ENCODE measurements at places on chromosomes 7 and 10.
A peak's percentile ranks its signal among the peaks of the same experiment; 100 is the strongest.

- DNase-seq: no peak
Observed at GRCh38 chr10:18886102-18886501, 162.5 kb upstream of the MALRD1 start.

DNA sequence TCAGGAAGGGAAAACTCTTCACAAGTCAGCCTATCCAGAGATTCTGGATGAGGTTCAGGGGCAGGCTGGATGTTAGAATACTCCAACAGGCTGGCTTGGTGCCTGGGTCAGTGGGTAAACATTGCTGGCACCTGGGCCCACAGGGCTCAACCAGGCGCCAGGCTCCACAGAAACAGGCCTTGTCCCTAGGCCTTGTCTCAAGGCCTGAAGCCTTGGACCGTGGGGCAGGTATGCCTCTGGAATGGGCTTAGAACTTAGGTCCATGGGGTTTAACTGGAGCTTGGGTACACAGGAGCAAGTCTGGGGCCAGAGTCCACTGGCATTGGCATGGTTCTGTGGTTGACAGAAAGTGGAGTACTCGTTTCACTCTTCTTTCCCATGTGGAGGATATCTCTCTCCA lies 263.0 kb upstream of the ETV1 start:
- no peak for DNase-seq

DNA sequence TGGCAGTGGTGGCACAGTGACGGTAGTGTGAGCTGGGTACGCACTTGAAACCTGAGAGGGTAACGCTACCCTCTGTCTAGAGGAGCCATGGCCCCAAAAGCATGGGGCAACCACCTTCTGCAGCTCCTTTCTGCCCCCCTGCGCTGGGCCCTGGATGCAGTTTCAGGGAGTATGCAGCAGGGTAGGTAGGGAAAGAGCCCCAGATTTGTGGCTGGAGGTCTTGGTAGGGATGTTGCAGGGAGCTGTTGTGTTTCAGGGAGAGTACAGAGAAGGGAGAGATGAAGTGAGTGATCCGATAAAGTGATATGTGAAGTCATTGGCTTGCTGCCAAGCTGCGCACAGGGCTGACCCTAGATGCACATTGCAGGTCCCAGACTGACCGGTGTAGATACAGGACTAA lies 2.7 kb upstream of the PGAM2 start:
- DNase-seq: no peak

GRCh38 chr7:36393826-36394225 lies 4.2 kb downstream of the ANLN start:
- no peak for DNase-seq

- DNase-seq: no peak
Observed at GRCh38 chr10:79488336-79488735, 24.0 kb upstream of the EIF5AL1 start.

DNA sequence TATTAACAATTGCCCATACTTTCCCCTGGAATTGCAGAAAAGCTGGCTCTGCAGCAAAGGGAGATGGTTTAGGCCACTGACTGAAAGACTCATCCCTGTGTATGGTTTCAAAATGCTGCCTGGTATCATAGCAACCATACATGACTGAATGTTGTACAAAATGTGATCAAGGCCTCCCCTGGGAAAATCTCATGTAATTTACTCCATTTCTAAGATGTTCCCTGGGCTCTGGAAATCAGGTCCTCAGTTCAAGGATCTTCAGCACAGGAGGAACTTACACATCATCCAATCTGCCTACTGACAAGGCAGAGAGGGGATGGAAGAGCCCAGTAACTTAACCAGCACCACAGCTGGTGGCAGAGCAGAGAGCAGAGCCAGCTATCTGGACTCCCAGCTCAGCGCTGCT lies 111.8 kb downstream of the JAZF1 start:
- DNase-seq: no peak

GRCh38 chr10:50299948-50300669 lies 48.8 kb upstream of the ASAH2 start:
- no peak for DNase-seq

DNA sequence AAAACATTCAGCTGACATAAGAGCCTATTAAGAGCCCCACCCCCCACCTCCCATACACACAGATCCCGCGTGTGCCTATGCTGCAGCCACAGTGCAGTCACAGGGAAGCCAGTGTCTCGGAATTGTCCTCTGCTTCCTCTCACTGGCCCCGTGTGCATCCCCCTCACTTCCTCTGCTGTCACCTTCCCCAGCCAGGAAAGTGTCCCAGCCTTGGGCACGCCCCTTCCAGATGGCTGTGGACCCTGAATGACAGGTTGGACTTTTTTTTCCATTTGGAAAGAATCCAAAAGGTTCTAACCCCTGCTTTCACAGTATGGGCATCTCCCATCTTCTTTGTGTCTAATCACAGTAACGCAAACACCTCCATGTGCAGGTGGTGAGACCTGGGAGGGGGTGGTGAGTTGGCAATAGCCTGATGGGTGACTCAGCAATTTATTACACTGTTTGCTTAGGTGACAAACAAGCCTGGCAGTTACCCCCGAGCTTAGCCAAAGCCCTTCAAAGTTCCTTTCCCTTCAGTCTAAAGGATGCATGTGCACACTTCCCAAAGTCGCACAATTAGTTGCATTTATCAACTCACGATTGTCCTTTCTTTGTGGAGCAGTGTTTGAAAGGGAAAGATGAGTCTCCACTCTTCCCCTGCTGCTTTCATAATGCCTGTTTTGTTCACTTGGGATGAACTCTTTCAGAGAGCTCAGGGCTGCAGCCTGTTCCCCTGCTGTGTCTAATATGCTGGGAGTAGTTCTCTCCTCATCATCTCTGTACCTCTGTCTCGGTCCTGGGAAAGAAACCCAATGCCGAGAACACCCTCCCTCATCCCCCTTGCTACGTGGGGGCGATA lies 67.5 kb upstream of the EFCAB10 start:
- DNase-seq: no peak

GRCh38 chr7:151673216-151673615 lies 153.5 kb upstream of the RHEB start:
- DNase-seq: no peak

DNA sequence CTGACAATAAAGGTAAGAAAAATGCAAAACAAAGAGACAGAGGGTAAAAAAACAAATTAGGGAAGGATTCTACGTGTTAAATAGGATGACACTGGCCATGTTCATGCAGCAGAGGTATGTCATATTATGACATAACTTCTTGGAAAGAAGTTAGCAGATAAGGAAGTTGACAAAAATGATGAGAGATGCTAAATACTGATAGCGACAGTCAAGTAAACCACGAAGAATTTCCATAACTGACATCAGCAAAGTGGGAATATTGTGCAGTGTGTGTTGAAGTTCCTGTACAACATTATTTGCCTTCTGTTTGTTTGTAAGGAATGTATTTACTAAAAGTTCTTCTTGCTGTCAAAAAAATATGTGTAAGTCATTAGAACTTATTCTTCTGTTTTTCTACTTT lies 29.5 kb downstream of the MDH2 start:
- no peak for DNase-seq

DNA sequence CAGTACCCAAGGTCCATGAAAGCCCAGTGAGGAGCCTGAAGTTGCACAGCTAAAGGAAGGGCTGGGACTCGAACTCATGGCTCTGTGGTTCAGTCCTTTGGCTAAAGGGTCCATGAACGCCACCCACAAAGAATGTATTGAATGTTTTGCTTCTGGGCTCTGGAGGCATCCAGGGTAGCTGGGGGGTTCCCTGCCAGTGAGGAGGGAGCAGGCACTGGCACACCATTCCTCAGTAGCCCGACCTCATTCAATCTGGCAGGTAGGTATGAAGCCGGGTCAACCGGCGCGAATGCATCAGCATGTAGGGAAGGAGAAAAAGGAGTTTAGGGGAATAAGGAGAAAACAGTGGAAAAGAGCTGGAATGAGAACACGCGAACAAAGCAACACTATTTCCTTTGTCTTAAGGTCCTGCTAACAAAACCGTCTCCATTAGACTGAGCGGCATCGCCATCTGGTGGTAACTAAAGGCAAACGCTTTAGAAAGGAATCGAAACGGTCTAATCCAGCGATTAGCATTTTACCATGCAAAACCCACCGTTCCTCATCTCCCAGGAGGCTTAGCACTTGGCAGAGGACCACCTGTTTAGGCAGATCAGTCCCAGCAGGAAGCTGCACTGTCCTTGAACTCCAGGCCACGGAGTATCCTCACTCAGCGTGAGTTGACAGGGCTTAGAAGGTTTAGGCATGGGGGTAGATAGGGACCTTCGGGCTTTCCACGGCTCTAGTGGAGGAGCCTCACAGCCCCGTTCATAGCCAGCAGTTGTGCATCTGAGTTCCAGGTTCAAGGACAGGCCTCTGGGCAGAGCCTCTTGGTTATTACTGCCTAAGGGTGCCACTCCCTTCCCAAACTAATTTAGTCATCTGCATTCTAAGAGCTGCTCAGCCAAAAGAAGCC lies 122.8 kb downstream of the UBE2H start:
- peak; percentile 47 for DNase-seq

GRCh38 chr7:142690554-142691182 lies 58.6 kb upstream of the PRSS1 start:
- DNase-seq: no peak

DNA sequence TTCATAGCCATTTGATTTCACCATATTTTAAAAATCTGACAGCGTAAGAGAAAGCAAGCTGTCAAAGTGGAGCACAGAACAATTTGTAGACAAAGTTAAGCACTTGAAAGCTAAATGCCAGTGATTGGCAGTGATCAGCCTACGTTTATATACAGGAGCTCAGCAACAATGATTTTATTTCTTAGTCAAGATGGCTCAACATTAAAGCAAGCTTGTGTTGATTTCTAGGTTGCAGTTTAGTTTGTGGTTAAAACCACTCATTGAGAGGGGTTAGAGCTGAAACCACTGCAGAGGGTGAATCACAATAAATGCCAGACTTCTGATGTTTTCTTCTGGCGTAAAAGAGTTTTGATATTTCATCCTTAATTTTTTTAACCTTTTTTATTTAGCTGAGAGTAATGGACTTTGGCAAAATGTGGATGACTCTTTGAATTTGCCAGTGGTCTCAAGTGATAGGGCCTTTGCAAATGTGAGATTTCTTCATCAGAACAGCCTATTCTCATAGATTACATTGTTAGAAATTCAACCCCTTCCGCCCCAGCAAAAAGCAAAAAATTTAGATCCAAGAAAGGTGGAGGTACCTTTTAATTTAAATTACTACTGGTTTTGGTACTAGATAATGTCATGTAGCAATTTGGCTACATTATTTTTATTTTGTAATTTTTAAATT lies 73.8 kb downstream of the SHOC2 start:
- DNase-seq: no peak

DNA sequence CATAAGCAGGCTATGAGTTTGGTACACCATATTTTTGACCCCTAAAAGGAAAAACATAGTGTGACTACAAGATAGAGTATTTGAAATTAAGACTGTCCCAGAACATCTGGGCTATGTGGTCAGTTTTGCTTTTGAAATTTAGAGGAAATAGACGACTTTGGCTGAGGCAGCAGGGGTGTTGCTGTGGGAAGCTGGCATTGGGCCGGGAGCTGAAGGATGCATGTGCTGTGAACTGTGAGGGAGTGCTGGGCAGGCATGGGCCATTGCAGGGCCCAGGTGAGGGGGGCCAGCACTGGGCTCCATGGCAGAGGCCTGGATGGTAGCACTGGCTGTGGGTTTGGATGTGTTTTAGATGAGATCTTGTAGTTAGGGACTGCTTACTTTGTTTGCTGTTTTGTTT lies 168.3 kb downstream of the BMPER start:
- DNase-seq: no peak

- DNase-seq: no peak
Observed at GRCh38 chr7:81245353-81245752, 326.5 kb upstream of the SEMA3C start.

- DNase-seq: no peak
Observed at GRCh38 chr10:70317272-70317942, 33.6 kb upstream of the NPFFR1 start.

DNA sequence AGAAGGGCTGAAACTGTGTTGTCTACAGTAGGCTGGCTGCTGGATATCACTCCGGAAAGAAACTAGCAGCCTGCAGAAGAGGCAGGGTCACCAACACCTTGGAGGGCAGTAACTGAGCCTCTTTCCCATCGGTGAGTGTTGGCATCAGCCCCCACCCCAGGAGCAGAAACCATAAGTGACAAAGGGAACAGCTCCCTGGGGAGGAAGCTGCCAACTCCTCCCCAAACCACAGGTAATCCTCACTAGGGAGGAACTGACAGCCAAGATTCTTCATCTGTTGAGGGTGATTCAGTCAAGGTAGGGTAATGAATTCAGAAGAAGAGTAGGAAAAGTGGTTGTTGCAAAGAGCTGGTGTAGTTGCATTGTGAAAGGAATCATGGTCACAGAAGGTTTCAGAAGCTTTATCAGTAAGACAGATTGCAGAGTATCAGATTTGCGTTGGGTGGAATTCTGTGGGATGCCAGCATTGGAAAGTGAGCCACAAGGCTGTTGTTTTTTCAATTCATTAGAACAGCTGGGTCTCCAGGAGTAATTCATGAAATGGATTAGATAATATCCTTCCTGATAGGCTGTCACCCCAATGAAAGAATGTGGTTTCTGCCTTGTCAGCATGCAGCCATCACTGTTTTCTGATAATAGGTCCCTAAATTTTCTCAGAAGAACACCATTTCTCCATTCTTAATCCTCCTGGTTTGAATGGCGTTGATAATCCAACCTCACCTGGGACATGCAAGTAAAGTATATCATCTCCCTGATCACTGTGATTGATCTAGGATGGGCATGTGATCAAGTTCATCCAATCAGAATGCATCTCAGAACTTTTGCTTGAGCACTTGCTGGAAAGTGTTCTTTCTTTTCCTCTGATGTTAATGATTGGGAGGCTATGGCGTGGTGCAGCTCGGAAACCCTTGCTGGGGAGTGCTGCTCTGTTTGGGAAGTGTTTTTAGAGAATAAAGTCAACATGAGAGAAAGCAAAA lies 75.0 kb upstream of the CTBP2 start:
- DNase-seq: no peak

- no peak for DNase-seq
Observed at GRCh38 chr7:108347616-108348015, 108.6 kb downstream of the NRCAM start.

DNA sequence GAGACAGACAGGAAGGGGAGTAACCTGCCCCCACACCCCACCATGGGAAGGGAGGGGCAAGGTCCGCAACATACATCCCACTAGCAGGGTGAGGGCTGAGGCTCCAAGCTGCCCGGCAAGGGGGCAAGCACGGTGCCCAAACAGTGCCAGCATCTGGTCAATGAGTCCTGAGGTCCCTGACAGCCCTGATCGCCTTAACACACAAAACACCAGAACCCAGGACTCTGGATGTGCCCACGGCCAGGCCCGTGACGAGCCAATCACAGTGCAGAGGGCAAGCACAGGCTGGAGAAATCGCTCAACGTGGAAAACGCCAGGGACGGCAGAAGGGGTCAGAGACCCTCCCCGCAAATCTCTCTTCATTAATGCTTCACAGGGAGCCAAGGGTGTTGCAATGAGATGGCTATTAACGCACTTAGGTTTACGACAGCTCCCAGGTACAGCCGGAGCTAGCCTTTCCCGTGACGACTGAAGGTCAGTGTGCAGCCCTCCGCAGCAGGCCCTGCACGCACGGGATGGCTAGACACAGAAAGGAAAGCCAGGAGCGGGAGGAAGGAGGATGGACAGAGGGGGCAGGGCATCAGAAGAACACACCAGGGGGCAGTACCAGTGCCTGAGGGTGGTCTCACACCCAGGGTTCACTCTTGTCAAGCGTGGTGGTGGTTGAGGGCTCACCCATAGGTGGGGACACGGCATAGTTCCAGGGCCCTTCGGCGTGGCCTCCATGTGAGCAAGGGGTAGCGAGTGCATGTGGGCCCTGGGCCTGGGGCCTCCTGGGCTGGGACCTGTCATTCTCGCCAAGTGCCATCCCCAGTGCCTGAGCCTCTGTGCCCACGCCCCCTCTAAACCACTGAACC lies 220.5 kb downstream of the MAD1L1 start:
- no peak for DNase-seq

GRCh38 chr10:108684431-108684830 lies 1238.9 kb downstream of the XPNPEP1 start:
- DNase-seq: no peak

Measured in activated naive CD8-positive, alpha-beta T cell treated with anti-CD3 and anti-CD28 coated beads, Interleukin-2, amount 10 ng/mL, durations not matched to agents 7 days and 5 days (primary cell).